ENCODE measurements at places on chromosomes 1 and 21.

DNA sequence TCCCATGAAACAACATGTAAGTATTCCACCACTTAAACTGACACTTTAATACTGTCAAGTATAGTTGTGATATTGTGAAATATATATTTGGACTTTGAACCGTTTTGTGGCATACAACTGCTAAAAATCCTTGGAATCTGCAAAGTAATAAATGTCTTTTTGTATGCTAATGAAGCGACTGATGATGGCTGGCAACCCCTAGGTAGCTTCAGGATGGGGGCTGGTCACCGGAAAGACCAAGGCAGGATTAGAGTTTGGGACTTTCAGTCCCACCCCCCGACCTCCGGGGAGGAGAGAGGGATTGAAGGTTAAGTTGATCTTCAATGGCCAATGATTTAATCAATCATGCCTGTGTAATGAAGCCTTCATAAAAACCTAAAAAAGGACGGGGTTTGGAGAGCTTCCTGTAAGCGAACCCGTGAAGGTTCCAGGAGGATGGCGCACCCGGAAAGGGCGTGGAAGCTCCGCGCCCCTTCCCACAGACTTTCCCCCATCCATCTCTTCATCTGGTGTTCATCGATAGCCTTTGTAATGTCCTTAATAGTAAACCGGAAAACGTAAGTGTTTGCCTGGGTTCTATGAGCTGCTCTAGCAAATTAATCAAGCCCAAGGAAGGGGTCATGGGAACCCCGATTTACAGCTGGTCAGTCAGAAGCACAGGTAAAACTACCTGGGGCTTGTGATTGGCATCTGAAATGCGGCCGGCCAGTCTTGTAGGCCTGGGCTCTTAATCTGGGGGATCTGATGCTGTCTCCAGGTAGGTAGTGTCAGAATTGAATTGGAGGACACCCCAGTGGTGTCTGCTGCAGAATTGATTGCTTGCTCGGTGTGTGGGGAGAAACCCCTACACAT, 1.8 kb upstream of the ZNF281 start:
- DNase-seq: no peak

- DNase-seq: no peak
These were observed 8.6 kb upstream of the NUAK2 start for GRCh38 chr1:205330150-205330549.

DNA sequence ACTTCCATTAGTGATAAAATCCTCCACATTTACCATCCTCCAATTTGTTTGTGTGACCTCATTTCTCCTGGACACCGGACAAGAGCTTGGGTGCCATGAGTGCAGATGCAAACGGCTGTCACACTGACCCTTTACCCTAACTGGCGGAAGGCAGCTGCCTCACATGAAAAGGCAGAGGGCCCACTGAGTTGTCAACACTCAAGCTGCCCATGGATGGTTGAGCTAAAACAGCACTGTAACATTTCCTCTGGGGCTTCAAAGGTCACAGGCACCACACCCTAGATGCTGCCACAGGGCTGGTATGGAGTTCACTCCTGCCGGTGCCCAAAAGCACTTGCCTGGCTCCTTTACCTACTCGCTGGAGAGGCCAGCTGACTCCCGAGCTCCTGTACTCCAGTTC, 653.4 kb downstream of the KCNT2 start:
- no peak for DNase-seq

- DNase-seq: peak; percentile 40
These were observed 42.0 kb downstream of the PRRX1 start for GRCh38 chr1:170705981-170706380.

- DNase-seq: no peak
These were observed 106.4 kb downstream of the IFI44 start for GRCh38 chr1:78755986-78756385.

- peak; percentile 47 for DNase-seq
These were observed 40.2 kb downstream of the GFI1 start for GRCh38 chr1:92446546-92446945.

DNA sequence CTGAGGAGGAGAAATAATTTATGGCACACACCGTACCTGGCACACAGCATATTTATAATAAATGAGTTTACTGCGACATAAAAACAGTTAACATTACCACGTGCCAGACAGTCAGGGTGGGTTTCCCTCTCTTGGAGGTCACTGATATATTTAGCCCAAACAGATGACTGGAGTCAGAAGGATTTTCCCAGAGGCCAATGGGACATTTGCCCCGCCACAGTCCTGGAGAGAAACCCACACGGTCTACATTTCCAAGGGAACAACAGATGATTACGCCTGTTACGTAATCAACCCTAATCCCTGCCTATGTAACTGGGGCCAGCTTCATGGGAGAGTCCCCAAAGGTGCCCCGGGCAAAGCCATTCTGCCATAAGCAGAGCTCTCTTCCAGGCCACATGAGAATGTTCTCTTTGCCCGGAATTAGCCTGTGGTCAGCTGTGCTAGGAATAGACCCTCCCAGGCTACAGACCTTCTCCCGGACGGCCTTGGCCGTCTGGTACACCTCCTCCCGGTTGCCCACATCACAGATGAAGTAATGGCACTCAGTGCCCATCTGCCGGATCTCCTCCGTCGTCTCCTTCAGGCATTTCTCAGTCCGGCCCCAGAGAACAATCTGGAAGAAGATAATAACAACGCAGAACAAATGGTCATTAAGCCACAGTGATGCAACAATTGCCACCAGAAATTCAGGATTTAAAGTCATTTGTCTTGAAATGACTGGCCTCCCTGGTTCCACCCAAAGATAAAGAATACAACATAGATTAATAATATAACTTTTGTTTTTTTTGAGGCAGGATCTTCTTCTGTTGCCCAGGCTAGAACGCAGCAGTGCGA, 37.7 kb downstream of the DHRS3 start:
- DNase-seq: peak; percentile 86

DNA sequence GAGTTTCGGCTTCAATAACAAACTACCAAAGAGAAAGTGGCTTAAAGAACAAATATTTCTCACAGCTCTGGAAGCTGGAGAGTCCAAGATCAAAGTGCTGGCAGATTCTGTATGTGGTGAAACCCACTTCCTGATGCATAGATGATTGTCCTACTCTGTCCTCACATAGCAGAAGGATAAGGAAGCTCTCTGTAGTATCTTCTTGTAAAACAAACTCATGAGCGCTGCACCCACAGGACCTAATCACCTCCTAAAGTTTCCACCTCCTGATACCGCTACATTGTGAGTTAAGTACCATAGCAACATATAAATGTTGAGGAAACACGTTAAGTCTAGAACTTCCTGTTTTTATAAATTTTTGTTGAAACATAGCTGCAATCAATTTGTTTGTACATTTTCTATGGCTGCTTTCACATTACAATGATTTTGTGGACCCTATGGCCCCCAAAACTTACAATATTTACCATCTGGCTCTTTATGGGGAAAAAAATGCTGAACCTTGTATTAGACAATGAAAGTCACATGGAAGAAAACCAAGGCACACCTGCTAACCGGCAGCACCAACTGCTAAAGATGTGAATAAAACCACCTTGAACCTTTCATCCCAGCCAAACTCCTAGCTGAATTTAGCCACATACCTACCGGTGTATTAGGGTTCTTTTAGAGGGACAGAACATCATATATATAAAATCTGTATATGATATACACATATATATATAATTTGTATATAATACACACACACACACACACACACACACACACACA, 1423.4 kb downstream of the NCAM2 start:
- DNase-seq: no peak

GRCh38 chr21:15688809-15689208, 41.0 kb upstream of the USP25 start:
- DNase-seq: peak; percentile 43

DNA sequence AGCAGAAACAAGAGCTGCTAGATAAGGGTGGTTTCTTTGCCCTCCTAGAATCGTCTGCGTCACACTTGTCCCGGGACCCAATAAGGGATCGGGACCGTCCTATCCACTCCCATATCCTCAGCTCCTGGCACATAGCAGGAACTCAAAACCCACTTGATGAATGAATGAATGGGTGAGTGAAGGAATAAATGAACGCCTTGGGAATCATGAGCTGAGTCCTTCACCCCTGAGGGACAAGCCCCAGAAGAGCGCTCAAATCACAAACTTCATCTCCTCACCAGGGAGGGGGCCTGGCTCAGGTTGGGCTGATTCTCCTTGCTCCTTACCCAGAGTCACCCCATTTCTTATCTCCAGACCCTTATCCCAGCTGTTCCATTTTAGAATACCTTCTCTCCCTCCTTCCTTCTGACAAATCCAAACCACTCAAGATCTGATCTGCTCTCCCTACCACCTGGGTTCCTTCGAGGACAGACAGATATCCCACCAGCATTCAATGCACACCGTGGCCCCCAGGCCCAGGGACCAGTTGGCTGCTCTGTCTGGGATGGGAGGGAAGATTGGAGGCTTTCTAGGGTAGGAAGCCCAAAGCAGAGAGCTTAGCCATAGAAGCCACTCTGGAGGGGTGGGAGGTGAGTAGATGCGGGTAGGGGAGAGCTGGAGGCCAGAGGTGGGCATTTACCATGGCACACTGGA, 643 bp upstream of the MOB3C start:
- no peak for DNase-seq

DNA sequence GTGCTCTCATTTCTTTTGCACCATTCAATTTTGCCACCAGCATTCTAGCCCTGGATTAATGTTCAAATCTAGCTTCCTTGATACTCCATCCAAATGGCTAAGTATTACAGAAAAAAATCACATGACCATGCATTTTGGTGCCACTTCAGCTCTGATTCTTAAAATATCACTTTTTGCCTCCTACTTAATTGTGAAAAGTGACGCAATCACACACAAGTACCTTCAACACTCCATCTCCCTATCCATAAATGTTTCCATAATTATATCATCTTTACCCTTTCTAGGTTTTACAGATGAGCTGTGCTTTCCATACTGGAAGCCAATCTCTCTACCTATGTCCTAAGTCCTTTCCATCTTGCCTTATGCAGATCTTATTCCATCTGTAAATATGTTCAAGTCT, 16.0 kb downstream of the CRYZ start:
- no peak for DNase-seq

DNA sequence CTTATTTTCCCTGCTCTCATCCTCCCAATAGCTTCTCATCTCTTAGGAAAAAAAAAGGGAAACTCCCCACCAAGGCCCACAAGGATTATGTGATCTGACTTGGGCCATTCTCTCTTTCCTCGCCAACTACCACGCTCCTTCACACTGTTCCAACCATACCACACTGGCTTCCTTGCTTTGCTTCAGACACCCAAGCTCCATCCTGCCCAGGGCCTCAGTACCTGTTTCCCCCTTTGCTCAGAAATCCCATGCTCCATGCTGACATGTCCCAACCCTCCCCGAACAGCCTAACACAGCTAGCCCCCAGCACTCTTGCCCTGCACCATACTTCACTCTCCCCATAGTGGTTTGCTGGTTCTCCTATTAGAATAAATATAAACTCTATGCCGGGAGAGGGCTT, 39.2 kb downstream of the MAB21L3 start:
- DNase-seq: no peak

- DNase-seq: no peak
These were observed 5.6 kb downstream of the COL6A1 start for GRCh38 chr21:45987121-45987711.

DNA sequence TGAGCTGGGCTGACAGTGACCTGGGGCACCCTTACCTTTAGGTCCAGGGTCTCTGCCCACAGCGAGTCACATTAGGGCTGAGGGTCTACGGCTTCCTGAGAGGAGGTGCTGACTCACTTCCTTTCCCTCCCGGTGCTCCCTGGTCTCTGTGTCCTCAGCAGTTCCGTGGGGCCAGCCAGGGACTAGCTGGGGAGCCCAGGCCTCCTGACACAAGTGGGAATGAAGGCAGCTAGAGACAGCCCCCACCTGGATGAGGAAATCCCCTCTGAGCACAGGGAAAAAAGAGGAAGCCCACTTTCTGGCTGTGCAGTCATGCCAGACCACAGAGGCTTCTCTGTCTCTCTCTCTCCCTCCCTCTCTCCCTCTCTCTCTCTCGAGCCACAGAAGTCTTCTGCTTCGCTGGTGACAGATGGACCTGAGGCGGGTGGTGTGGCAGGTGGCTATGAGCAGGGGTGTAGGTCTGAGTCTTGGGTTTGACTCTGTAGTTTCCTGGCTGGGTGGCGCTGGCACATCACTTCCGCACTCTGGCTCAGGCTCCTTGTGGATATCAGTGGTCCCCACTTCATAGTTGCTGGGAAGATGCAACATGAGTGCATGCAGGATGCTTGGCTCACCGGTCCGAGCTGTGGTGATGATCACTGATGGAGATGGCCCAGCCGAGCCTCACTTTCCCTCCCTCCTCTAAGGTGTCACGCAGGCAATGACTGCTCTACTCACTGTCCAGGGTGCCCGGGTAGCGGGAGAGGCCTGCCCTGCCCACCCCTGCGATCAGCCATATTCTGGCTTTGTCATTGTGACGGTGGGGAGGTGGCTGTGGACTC, 3.5 kb downstream of the SLC66A1 start:
- peak; percentile 70 for DNase-seq

DNA sequence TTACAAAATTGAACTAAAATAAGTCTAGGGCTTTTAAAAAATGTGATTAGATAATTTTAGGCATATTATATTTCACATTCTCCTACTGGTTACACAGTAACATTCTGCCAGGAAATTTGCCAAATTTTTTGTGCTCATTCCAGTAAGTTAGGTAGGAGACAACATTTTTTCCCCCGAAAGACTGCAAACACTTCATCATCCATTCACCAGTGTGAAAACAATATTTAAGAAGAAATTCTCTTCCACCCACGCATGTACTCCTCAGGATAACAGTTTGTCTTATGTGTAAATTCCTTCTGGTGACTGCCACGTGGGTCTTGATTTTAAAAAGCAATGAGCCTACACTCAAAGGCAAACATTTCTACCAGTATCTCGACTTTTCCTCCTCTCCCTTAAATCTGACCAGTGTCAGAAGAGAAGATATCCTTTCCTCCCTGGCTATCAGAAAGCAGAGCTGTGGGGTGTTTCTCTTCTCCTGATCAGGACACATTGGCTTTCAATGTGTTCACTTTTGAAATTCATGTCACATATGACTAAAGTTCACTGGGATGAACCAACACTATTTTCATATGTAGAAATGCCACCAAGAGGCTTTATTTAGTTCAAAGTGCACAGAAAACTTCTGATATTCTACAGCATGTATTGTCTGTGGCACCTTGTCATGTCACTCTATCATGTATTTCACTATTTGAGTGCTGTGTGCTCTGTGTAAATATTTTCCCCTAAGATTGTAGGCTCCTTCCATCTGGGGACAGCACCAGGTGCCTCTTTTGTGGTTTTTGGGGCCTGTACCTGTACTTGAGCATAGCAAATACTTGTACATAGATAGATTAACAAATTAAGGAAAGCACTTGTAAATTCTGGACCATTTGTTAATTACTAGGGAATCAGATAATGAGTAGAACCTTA, 38.6 kb downstream of the LHX9 start:
- DNase-seq: peak; percentile 64

DNA sequence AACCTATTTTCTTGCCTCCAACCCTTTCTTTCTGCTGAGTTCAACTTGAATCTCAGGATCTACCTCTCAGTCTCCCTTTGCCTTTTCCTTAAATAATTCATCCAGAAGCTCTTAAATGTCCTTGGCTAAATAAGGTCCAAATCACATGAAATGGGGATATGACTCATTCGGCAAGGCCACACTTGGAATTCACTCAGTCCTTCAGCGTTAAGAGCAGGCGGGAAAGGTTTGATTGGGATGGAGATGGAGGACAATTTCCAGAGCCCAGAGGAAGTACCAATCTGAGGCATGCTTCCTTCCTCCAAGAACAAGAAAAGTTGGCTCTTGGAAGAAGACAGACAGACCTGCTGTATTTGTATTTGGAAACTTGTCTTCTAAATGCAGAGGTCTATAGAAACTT, 128.5 kb downstream of the PROX1 start:
- DNase-seq: peak; percentile 11

GRCh38 chr1:151144474-151145303, 1.7 kb downstream of the SEMA6C start:
- no peak for DNase-seq

Measured in EH (cell line).